CD4-positive, alpha-beta T cell treated with Interleukin-4 for 1 hour (primary cell): ENCODE measurements at places on chromosomes 1 and 21.

DNA sequence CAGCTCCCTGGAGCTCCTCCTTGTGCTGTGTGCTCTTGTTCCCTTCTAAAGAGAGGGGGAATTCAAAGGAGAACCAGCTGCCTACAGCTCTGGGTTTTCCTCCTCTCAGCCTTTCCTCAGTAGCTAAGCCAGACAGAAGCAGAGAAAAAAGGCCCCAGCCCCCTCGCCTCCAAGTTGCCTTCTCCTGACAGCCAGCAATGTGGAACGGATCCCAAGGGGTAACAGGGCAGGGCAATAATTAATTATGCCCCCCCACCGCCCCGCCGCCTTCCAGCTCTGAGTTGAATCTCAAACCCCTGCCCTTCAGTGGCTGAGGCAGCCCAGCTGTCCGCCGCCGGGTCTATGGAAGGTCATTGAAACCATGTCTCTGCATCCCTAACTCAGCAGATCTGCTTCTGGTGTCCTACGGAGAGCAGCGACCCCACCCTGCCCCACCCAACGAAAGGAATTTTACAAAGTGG lies 69.0 kb upstream of the GOLT1A start:
- no peak for DNase-seq

GRCh38 chr1:30321246-30321910 lies 402.0 kb downstream of the MATN1 start:
- no peak for DNase-seq

DNA sequence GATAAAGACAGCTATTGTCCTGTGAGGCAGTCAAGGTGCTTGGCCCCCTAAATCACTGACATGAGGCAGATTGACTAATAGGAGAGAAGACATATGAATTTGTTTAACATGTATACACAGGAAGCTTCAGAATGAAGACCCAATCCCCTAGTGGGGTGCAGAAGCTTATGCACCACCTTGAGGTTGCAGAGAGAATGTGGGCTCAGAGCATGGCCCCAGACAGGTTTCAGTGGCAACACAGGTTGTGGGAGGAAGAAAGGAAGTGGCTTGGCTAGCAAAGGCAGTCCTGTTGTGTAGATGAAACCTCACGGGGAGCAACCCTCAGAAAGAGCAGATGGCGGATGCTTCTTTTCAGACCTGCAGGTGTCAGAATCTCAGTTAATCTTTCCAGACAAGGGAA lies 37.0 kb upstream of the PARP1 start:
- peak; percentile 68 for DNase-seq

DNA sequence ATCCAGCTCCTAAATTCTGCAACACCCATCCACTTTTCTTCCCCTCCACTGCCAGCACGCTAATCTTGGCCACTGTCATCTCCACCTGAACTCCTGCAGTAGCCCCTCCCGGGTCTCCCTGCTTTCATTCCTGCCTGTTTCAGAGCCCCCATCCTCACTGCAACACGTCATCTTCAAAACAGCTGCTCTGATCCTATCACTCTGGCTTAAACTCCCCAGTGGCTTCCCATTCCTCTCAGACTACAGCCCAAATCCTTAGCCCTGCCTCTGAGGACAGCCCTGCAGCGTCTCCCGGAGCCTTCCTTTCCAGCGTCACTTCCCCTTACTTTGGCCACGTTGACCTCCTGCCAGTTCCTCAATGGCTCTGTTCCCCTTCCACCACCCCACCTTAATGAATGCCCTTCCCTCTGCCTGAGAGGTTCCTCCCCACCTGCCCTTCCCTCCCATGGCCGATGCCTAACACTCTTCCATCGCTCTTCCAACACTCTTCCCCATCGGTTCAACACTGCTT lies 22.9 kb upstream of the IFNAR2 start:
- peak; percentile 49 for DNase-seq

DNA sequence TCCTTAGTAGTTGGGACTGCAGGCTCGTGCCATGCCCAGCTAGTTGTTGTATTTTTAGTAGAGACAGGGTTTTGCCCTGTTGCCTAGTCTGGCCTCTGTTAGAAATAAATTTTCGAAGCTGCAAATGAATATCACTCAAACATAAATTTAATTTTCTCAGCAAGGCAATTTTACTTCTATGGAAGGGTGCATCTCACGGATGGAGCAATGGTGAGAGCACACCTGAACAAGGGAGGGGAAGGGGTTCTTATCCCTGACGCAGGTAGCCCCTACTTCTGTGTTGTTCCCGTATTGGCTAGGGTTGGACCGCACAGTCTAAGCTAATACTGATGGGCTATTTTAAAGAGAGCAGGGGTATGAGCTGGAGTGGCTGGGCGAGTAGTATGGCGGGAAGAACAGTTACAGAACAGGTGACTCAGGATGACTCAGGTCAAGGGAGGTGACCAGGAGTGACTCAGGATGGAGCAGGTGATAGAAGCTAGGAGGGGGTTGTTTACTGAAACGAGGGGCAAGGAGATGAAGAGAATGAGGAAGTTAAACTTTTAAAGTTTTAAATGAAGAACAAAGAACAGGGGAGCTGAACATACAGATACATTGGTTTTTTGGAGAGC lies 7.5 kb downstream of the MDM4 start:
- DNase-seq = no peak

DNA sequence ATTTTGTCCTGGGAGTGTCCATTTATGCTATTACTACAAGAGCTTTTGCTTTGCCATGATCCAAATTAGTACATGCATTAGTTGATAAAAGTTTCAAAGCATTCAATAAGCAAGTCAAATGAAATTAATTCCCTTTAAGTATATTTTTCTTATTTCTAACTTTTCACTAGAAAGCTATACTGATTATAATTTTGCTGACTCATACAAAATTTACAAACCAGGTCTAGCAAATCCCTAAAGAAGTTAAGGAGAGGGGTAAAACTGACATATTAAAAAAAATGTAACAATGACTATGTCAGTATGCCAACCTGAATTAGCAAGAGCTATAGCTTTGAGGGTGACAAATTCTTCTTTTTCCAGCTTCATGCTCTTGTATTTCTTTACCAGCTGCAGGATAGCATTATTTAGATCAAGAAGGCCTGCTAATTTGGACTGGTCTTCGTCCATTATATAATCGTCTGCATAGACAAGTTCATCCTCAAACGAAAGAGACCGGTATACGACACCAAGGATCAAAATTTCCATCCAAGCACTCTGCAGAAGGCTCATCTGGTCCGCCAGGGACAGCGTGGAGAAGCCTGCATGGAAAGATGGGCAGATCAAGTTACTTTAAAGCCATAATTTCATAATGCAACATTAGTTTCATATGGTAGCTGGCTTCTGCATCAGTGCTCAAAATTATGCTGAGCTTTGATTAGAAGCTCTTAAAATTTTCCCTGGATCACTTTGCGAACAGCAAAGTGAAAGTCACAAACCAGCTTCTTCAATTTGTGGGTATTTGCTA lies 95.8 kb upstream of the USH2A start:
- DNase-seq = no peak

DNA sequence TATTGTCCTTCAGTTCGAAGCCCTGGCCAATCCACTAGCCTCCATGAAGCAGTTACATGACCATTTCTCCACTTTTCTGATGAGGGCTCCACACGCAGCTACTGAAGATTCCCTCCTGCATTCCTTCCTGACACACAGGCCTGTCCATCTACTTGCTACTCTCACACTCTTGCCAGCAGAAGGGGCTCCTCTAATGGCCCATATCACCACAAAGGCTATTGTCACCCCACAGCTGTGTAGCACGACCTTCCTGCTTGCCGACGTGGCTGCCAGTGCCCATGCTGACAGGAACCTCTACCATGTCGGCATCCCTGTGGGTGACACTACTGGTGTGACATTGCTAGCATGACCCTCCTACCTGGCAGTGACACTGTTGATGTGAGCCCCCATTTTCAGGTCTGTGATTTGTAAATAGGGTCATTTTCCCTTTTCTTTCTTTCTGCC lies 1528.6 kb upstream of the TPTE start:
- no peak for DNase-seq

DNA sequence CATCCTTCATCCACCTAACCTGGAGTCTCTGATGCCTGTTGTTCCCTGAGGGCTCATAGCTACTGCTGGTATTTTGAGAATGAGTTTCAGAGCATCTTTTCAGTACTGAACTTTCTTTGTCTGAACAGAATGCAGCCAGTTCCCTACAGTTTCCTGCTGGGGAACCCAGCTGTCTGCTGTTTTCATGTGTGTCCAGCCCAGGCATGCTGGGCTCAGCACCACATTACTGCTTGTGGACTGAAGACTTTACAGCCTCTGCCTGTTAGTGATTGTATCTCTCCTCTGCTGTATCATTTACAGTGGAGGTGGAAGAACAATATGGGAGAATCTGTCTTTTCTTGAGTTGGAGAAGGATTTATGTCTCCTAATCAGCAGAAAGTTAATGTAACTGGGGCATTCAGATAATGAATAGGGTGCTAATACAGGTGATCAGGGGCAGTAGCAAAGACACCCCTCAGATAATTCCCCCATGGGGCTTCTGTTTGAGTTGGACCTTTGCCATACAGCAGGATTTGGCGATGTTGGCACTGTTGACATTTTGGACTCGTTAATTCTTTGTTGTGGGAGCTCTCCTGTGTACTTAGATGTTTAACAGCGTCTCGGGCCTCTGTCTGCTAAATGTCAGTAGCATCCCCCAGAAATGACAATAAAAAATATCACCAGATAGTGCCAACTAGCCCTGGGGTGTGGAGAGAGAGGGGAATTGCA lies 207.7 kb downstream of the HHAT start:
- DNase-seq = no peak

GRCh38 chr1:191869790-191870312 lies 288.4 kb upstream of the RGS18 start:
- no peak for DNase-seq

DNA sequence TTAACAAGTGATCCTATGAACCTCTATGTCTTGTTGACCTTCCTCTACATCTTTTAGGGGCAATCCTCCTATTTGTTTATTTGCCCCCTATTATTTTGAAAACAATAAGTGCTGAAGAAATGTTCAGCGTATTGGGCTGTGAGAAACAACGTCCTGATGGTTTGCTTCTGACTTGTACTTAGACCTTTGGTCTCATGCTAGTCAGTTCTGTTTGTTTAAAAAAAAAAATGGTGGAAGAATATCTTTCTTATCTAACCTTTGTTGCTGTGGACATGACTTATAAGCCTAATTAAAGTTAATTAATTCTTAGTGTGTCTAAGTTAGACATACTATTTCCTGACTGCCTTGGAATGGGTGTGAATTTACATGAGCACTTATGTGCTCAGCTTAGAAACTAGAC lies 20.7 kb downstream of the ATP1A1 start:
- no peak for DNase-seq

DNA sequence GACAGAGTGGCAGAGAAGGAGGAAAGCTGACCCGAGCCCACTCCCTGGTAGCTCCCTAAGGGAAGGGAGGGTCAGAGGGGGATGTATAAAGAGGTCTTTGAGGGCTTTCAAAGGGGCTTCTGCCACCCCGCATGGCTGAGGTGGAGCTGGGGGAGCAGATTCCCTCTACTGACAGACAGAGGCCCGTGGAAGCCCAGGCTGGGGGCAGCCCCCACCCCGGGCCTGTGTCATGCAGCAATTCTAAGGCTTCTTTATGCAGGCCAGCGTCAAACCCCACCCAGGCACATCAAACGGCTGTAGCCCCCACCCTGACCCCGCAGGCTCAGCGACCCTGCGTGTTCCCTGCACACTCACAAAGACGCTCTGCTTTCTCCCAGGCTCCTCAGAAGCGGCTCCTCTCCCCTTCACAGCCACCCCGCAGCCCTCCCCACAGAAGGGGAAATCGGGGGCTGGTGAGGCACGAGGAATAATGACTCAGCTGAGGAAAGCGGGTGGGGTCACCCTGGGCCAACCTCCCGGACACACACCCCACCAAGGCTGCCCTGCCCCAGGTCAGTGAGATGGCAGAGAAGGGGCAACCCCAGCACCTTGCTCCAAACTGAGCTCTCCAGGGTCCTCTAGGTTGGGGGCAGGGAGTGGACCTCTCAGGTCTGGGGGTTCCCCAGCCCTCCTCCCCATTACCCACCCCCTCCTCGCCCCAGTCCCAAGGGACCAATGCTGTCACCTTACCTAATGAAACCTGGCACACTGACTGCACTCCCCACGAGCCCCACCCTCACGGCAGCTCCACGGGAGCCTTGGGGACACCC lies 10.8 kb downstream of the SLC45A3 start:
- peak; percentile 42 for DNase-seq

DNA sequence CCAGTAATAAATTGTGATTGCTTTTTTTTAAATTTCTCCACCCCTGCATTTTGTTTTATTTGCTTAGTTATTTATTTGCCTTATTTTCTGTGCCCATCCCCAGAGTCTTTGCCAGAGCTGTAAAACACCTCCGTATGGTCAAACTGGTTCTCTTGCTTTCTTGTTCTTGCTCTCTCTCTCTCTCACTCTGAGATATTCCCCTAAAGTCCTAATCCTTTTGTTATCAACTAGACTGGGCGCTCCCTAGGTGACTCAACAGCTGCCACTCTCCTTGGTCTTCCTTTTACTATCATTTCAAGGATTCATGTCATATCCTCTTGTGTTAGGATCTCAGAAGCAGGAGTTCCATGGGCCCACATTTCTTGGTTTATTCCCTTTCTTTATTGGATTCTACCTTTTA lies 160.0 kb downstream of the PRDM2 start:
- DNase-seq = no peak

DNA sequence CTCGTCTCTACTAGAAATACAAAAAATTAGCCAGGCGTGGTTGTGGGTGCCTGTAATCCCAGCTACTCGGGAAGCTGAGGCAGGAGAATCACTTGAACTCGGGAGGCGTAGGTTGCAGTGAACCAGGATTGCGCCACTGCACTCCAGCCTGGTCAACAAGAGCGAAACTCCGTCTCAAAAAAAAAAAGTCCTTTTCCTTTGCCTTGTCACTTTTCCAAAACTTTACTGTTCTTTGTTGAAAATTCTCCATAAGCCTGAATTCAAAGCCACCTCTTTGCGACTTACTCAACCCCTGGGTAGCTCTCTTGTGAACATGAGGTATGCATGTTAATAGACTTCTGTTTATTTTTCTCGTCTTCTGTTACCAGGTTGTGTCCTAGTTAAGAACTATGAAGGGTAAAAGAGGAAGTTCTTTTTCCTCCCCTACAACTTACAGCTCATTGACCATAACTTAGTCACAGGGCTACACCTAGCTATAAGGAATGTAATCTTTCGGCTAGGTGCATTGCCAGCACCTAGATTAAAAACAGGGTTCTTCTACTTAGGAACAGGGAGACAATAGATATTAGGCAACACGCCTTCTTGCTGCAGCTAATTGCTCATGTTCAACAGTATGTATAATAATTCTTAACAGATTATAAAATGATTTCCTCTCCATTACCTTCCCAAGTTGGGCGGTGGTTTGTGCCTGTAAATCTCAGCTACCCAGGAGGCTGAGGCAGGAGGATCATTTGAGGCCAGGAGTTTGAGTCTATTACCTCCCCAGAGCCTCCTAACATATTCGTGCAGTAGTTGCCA lies 40.9 kb downstream of the PTAFR start:
- no peak for DNase-seq
